Spinal cord (tissue), 10 donors: ENCODE measurements at places on chromosomes 7 and 10. TPM values are rescaled to one million over a fixed set of nuclear protein-coding genes. Genes with fewer than 3 reads are reported as not detected.

- H3K4me1 ChIP-seq = no peaks in the 10 kb centered on the region
- H3K4me3 ChIP-seq = no peak overlapping the region
- DNase-seq = no peak
- H3K36me3 ChIP-seq = no peaks in the 10 kb centered on the region
These were observed 380.9 kb downstream of the PARD3 start for GRCh38 chr10:34434119-34434594.

DNA sequence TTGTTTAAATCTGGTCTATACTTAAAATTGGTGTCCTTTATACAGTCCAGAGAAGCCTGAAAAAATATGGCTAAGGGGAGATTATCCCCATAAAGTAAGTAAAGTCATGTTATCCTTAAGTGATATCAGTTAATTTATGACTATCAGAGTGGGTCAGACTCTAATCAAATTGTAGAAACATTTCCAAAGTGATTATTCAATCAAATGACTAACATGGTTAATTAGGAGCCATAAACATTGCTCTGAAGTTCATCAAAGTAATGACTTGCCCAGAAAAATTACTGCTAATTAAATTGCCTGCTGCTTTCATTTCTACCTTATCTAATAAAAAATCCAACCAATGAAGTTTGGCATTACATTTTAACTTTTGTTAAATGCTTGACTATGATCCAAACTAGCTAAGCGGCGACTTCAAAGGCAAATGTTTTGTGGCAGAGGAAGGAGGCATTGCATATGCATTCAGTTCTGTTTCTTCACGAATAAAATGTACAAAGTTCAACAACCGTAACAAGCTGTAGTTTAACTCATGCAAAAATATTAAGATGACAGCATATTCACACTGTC, 76.7 kb downstream of the ETV1 start:
- H3K36me3 ChIP-seq = no peaks in the 10 kb centered on the region
- no peak for DNase-seq
- H3K27ac ChIP-seq = no peak overlapping the region
- no peaks in the 10 kb centered on the region for H3K4me1 ChIP-seq

DNA sequence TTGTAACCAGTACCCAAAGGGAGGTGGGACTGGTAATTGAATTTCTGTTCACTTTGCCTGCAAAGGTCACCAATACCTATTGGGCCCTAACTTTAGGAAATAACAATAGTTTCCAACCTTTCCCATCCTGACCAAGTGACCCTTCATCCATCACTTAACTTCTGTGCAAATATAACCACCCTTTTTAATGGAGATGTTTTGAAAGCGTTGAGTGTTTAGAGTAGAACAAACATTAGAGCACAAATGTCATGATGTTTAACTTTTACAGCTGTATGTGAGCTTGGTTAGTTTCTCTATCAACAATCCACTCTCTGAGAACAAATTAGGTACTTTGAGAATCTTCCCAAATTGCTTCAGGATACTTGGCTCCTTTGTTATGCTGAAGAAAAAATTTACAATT, 66.4 kb downstream of the MET start:
- no peak for DNase-seq
- H3K27ac ChIP-seq = no peak overlapping the region
- H3K36me3 ChIP-seq = no peaks in the 10 kb centered on the region
- no peaks in the 10 kb centered on the region for H3K27me3 ChIP-seq
- no peaks in the 10 kb centered on the region for H3K4me1 ChIP-seq
- no peak overlapping the region for H3K4me3 ChIP-seq

GRCh38 chr10:123522702-123523312, 143.3 kb upstream of the GPR26 start:
- H3K27ac ChIP-seq = no peak overlapping the region
- peaks cover 11% of the 10 kb centered on the region for H3K4me1 ChIP-seq
- no peak overlapping the region for H3K4me3 ChIP-seq

DNA sequence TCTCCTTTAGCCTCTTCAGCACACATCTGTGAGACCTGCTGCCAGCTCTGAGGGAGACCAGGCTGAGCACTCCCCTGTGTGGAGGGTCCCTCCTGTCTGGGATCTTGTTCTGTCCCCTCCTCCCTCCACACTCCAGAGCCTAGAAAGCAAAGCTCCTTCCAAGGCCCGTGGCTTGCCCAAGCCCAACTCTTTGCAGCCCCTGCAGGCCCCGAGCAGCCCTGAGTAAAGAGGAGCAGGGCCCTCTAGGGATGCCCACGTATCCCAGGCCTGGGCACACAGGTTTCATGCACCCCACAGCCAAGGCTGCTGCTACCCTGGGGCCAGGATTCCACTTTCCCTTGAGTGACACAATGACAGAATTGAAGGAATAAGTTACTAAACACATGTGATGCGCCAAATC, 24.0 kb downstream of the COBL start:
- peaks cover 17% of the 10 kb centered on the region for H3K4me1 ChIP-seq
- no peak overlapping the region for H3K27ac ChIP-seq
- no peaks in the 10 kb centered on the region for H3K27me3 ChIP-seq
- no peak overlapping the region for H3K4me3 ChIP-seq
- no peak for DNase-seq

DNA sequence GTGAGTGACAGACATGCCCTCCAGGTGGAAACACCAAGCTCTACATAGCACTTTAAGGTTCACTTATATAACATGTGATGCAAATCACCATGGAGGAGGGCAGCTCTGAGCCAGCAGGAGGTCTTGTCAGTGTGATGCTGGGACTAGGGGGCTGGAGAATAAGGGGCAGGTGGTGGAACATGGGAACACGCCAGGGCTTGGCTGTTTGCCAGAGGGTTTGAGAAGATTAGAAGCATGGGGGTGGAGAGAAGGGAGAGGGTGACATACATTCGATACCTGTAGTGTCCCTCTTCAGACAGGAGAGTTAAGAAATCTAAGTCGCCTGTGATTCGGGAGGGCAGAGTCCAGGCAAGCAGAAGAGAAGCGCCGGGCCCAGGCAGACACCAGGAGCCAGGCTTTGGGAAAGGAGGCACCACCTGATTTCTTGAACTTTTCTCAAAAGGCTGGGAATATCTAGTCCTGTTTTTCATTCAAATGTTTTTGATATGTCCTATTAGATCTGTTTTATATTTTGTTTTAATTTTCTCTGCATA, 16.9 kb upstream of the LAMB4 start:
- no peaks in the 10 kb centered on the region for H3K36me3 ChIP-seq
- peaks cover 6% of the 10 kb centered on the region for H3K4me1 ChIP-seq
- no peaks in the 10 kb centered on the region for H3K27me3 ChIP-seq
- H3K4me3 ChIP-seq = no peak overlapping the region
- H3K27ac ChIP-seq = no peak overlapping the region

DNA sequence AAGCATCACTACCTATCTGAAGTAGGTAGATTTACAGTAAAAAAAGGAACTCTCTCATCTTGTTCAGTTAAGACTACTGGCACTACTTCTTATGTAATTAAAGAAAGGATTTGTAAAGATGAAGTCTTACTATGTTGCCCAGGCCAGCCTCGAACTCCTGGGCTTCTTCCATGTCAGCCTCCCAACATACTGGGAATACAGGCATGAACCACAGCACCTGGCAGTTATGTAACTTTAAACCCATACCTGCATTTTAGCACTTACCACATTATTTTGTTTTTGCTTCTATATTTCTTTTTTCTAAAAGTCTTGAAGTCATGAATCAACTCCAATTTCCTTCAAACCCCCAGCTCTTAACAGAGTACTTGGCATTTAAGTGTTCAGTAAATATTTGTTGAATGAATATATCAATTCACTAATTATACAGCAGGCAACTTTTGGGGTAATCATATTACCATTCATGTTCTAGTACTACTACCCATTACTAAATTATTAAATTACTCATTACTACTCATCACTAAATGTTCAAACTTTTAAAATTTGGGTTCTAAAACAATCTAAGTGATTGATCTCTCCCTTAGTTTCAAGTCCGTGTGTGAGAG, 31.6 kb upstream of the CCDC71L start:
- H3K36me3 ChIP-seq = no peaks in the 10 kb centered on the region
- no peak for DNase-seq
- no peak overlapping the region for H3K27ac ChIP-seq
- no peaks in the 10 kb centered on the region for H3K27me3 ChIP-seq

- no peaks in the 10 kb centered on the region for H3K27me3 ChIP-seq
- H3K36me3 ChIP-seq = no peaks in the 10 kb centered on the region
- H3K4me3 ChIP-seq = no peak overlapping the region
These were observed 86.4 kb upstream of the KIF5B start for GRCh38 chr10:32142646-32143045.

DNA sequence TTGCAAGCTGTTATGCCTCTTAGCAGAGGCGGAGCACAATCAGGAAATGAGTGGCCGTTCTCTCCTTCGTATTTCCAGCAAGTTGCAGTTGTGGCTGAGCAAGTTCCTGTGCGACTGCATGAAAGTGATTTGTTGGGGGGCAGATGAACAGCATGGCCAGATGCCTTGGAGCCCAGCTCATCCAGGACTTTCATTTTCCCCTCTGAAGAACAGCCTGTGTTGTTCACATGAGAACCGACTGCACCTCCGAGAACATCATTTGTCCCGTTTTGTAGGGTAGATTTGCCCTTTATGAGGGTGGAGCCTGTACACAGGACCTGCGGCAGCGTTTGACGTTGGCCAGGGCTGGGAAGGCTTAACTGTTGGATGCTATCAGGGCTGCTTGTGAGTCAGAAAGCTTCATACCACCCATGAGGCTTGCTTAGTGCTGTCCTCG, 4.4 kb downstream of the BAG3 start:
- H3K27me3 ChIP-seq = no peaks in the 10 kb centered on the region
- no peak overlapping the region for H3K4me3 ChIP-seq
- no peak for DNase-seq
- peaks cover 41% of the 10 kb centered on the region for H3K4me1 ChIP-seq

GRCh38 chr10:12702215-12702770, 299.2 kb downstream of the CCDC3 start:
- H3K4me3 ChIP-seq = no peak overlapping the region
- H3K36me3 ChIP-seq = no peaks in the 10 kb centered on the region
- H3K4me1 ChIP-seq = no peaks in the 10 kb centered on the region
- no peak for DNase-seq
- no peak overlapping the region for H3K27ac ChIP-seq

DNA sequence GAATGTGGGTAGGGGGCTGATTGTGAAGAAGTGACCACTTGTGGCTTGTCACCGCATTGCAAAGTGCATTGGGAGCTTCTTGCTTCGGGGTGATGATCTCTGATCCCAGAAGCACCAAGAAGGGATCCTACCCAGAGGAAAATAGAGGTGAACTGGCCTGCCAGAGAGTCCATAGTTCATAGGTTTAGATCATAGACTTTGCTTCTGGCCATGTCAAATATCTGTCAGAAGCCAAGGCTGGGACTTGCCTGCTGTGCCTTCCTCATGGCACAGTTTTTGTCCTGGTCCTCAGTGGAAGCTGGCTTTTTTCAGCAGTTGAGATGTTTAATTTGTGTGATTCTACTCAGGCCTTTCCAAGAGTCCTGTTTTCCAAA, 1.1 kb downstream of the ZSWIM8 start:
- no peak for DNase-seq
- H3K27me3 ChIP-seq = no peaks in the 10 kb centered on the region
- peaks cover 33% of the 10 kb centered on the region for H3K36me3 ChIP-seq
- H3K4me3 ChIP-seq = peak overlapping the region; percentile 85

GRCh38 chr7:46452561-46453135, 531.6 kb upstream of the IGFBP3 start:
- no peaks in the 10 kb centered on the region for H3K36me3 ChIP-seq
- no peak for DNase-seq

GRCh38 chr7:99112979-99113378, 30.9 kb downstream of the SMURF1 start:
- H3K27ac ChIP-seq = no peak overlapping the region
- no peak for DNase-seq
- H3K4me1 ChIP-seq = peaks cover 5% of the 10 kb centered on the region
- no peak overlapping the region for H3K4me3 ChIP-seq
- H3K36me3 ChIP-seq = no peaks in the 10 kb centered on the region

- H3K4me1 ChIP-seq = no peaks in the 10 kb centered on the region
- no peaks in the 10 kb centered on the region for H3K27me3 ChIP-seq
- no peaks in the 10 kb centered on the region for H3K36me3 ChIP-seq
- H3K27ac ChIP-seq = no peak overlapping the region
These were observed 20.0 kb downstream of the ABCB1 start for GRCh38 chr7:87580636-87581035.

DNA sequence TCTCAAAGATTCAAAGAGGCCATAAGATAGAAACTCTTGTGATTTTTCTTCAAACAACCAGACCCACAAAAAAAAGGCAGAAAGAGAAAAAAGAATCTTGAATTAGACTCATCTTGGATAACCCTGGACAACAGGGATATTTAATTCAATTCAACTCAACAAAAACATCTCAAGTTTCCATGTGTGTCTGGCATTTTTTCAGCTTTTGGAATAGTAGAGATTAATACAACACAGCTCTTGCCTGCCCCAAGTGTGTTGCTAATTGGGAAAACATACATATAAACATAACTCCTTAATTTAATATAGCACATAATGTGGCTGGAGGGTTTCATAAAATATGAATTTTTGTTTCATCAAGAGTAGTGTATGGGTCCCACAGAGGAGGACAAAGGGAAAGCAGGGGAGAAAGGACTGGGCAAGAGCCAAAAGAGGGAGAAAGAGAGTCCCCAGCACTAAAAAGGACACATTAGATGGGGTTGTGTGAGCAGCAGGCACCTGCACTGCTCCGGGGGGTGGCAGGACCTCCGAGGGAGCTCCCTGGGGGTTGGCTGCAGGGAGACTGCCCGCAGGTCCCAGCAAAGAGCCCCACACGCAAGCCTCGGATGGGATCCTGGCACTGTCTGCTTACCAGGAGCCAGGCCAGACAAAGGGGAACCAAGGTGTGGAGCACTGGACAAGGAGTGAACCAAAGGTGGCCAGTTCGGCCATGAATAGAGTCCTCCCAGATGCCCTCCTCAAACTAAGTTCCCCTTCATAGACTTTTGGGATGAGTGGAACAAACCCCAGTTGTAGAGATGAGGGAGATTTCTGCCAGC, 65.6 kb upstream of the TMEM72 start:
- H3K4me1 ChIP-seq = peaks cover 9% of the 10 kb centered on the region
- H3K27me3 ChIP-seq = no peaks in the 10 kb centered on the region
- DNase-seq = no peak
- H3K4me3 ChIP-seq = no peak overlapping the region

DNA sequence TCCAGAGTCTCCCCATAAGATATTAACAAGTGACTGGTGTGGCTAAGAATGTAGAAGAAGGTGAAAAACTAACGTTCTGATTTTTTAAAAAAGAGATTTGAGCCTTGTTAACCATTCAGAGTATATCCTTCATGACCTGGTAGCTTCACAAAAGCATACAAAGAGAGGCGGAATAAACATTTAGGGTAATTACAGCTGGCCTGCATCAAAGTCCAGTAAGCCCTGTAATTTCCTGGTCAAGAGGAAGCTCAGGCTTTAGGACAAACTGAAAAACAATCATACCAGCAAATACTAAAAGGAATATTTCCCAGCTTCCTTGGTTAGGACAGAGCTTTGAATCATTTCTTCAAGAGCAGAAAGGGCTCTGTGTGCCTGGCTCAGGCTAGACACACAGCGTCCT, 165.2 kb downstream of the COBL start:
- H3K4me1 ChIP-seq = peaks cover 2% of the 10 kb centered on the region
- H3K36me3 ChIP-seq = no peaks in the 10 kb centered on the region
- no peak for DNase-seq
- no peaks in the 10 kb centered on the region for H3K27me3 ChIP-seq
- H3K27ac ChIP-seq = no peak overlapping the region

CUZD1 gene
- polyA plus RNA-seq = 2.0 TPM

CLCN1 gene
- polyA plus RNA-seq = 0.06 TPM

PRF1 gene
- 0.16 TPM for polyA plus RNA-seq

CRTAC1 gene
- polyA plus RNA-seq = 65.6 TPM

ITIH5 gene
- 53.3 TPM for polyA plus RNA-seq

FAM131B gene
- 108 TPM for polyA plus RNA-seq

FKBP6 gene
- polyA plus RNA-seq = 0.17 TPM

C7orf25 gene
- polyA plus RNA-seq = 3.6 TPM
